ENCODE measurements at places on chromosomes 5 and 9.
A peak's percentile ranks its signal among the peaks of the same experiment; 100 is the strongest.

- H3K36me3 ChIP-seq = peaks cover 7% of the 10 kb centered on the region
- DNase-seq = no peak
- H3K27ac ChIP-seq = no peak overlapping the region
- H3K4me1 ChIP-seq = no peaks in the 10 kb centered on the region
- H3K27me3 ChIP-seq = no peaks in the 10 kb centered on the region
These were observed 43.7 kb downstream of the TEX10 start for GRCh38 chr9:100308965-100309564.

GRCh38 chr9:111961009-111961408 is 64.4 kb downstream of the UGCG start:
- no peaks in the 10 kb centered on the region for H3K36me3 ChIP-seq
- DNase-seq = no peak
- peaks cover 34% of the 10 kb centered on the region for H3K4me1 ChIP-seq
- no peak overlapping the region for H3K4me3 ChIP-seq
- no peak overlapping the region for H3K27ac ChIP-seq

GRCh38 chr5:36552651-36553393 is 53.6 kb upstream of the SLC1A3 start:
- no peak overlapping the region for H3K27ac ChIP-seq
- H3K36me3 ChIP-seq = no peaks in the 10 kb centered on the region
- H3K4me3 ChIP-seq = no peak overlapping the region
- DNase-seq = no peak
- H3K27me3 ChIP-seq = no peaks in the 10 kb centered on the region

DNA sequence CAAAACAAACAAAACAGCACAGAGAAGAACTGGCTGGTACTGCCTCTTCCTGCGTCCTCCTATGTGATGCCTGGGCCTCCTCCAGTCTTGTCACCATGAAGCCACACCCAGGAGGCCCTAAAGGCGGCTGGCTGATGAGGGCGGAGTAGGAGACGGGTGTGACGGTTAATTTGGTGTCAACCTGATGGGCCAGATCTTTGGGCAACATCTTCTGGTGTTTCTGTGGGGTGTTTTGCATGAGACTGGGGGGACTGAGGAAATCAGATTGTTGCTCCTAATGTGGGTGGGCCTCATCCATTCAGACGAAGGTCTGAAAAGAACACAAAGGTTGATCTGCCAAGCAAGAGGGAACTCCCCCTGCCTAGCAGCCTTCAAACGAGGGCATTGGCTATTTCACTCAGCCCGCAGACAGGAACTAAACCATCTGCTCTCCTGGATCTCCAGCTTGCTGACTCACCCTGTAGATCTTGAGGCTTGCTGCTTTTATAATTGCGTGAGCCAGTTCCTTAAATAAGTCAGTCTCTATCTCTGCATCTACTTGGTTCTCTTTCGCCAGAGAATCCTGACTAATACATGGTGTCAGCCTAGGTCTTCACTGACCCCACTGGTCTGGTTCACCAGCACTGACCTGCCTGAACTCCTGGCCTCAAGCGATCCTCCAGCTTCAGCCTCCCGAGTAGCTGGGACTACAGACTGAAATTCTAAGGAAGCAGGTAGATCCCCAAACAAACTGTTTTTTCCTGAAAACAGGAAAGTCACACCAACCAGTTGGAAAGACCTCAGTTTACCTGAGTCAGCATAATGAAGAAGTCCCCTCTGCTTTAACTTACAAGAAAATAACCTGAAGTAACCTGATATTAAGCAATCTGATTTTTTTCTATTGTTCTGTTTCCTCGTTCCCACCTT is 12.8 kb upstream of the ZFP62 start:
- no peak overlapping the region for H3K4me3 ChIP-seq
- H3K4me1 ChIP-seq = peaks cover 10% of the 10 kb centered on the region
- no peaks in the 10 kb centered on the region for H3K27me3 ChIP-seq
- no peak overlapping the region for H3K27ac ChIP-seq
- peak; percentile 40 for DNase-seq

DNA sequence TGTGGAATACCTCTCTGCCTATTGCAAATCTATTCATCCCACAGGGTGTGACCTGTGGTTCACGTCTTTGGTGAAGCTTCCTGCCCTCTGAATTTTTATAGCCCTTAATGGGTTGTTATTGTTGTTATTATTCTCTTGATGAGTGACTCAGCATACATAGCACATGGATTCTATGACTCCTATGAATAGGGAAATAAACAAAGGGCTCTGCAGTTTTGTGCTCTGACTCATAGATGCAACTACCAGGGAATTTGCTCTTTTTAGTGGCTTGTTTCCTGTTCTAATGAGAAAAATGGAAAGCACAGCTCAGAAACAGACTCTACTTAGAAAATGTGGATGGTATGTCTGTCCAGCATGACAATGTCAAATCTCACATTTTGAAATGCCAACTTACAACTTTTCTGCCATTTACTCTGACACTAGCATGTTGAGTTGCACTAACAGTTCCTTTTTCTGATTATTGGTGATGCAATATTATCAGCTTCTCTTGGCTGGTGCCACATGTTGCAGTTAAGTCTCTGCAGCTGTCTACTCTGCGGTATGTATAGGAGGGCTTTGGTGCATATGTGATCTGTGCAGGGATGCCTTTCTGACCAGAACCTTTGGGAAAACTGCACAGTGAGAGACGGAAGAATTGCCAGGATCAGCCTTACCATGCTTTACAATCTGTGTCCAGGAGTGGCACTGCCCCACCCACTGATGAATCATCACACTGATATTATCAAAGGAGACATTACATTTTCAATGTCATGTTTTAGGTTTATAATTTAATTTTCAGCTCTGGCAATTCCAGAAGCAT is 996.4 kb upstream of the WWC1 start:
- peak overlapping the region; percentile 47 for H3K27ac ChIP-seq
- no peaks in the 10 kb centered on the region for H3K36me3 ChIP-seq
- no peak overlapping the region for H3K4me3 ChIP-seq
- no peaks in the 10 kb centered on the region for H3K27me3 ChIP-seq
- peak; percentile 54 for DNase-seq
